ENCODE measurements at places on chromosomes 1 and 21.

DNA sequence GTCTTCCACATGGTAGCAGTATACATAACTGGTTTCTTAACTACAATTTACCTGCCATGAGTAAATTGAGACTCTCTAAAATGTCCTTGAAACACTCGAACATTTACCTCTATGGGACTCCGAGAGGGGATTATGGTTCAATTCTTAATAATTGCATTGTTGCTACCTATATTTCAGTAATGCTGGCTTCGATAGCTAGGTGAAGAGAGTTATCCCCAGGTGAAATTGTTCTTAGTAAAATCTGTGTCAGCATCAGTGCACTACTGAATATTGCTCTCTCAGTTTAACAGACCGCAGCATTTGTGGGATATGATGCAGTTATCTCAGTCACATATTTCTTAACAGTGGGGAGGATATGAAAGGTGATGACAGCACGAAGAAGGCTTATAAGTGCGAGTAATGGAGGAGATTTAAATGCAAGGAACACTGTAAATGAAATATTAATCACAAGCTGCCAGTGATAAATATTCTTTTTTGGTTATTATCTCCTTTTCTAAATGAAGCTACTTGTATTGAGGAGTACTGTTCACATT is 801.9 kb downstream of the BRINP3 start:
- DNase-seq = no peak

- DNase-seq = no peak
These were observed 116.1 kb downstream of the MRPS6 start for GRCh38 chr21:34189506-34189905.

DNA sequence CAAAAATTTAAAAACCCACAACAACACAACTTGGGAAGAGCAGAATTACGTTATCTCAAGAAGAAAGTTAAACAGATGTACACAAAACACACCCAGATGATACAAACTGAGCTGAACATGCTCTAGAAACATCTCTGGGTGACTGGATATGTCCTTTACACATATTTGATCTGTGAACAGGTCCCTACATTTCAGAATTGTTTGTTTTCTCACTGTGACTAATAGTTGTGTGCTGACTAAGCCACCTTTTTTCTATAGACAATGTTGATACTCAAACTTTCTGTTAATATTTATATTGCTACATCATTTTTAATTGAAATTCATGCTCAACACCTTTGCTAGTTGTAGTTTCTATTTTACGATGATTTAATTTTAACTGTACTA is 1.0 kb upstream of the F11R start:
- no peak for DNase-seq

DNA sequence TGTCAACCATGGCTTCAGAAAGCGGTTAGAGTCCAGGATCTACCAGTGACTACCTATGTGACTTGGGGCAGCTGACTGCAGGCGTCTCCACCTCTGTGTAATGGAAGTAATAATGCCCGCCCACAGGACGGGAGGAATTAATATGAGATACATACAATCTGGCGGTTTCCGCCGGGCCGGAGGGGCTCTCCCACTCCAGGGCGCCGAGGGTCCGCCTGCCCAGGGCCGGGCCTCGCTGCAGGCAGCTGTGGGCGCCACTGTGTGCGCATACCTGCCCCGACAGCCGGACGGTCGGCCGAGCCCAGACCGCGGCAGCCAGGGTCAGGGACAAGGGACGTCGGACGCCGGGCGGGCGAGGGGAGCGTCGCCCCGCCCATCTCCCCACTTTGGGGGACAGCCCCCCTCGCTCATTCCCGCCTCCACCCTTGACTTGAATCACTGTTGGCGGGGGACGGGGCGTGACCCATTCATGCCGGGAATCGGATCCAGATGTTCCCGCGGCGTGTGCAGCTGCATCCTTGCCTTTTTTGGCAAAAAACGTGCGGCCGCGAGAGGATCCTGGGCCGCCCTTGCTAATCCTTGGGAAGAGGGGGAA is 6.0 kb upstream of the SF3A3 start:
- no peak for DNase-seq

DNA sequence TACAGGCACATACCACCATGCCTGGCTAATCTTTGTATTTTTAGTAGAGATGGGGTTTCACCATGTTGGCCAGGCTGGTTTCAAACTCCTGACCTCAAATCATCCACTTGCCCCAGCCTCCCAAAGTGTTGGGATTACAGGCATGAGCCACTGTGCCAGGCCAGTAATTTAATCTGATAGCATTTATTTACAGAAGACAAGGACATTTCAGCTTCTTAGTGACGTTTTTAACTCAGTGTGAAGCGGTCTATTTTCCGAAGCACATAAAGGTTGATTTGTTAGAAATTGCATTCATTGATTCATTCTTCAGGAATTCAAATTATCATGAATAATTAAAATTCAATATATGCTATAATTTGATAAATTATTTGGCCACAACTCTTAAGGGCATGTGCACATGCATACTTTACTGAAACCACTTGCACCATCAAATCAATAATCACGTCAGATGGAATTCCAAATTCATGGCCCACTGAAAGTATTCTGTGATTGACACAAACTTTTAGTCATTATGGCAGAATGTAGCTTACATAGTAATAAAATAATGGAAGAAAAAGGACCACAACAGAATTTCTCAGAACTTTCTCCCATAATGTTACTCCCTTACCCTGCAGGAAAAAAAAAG is 339.5 kb downstream of the VAV3 start:
- DNase-seq = no peak

DNA sequence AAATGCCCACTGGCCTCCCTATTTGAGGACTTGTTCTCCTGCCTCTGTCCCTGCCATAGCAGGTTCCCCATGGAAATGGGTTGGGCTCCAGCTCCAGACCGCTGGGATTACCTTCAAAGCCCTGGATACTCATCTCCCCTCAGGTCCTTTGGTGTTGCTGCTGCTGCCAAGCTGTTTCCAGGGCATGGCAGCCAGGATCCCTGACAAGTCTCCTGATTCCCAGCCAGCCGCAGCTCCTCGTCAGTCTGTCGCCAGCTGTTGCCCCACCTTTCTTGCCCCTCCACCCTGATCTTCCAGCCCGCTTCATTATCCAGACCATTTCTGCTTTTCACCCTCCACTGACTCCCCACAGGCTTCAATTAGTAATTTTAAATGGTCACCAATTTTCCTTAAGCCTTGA is 68.3 kb upstream of the KCND3 start:
- no peak for DNase-seq

GRCh38 chr1:115567431-115567830 is 74.3 kb upstream of the VANGL1 start:
- DNase-seq = no peak

DNA sequence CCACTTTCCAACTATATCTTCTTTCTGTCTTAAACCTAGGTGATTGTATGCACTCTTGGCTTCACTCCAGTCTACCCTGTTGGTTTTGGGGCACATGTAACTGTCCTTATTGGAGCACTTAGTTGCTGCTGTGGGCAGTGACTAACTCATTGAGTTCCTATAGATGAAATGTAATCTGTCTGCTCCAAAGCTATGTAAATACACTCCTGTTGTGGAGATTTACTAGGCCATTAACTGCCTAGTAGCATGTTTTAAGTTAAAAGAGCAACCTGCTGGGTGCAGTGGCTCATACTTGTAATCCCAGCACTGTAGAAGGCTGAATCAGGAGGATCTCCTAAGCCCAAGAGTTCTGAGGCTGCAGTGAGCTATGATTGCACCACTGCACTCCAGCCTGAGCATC is 137.6 kb downstream of the ZMYM4 start:
- no peak for DNase-seq

DNA sequence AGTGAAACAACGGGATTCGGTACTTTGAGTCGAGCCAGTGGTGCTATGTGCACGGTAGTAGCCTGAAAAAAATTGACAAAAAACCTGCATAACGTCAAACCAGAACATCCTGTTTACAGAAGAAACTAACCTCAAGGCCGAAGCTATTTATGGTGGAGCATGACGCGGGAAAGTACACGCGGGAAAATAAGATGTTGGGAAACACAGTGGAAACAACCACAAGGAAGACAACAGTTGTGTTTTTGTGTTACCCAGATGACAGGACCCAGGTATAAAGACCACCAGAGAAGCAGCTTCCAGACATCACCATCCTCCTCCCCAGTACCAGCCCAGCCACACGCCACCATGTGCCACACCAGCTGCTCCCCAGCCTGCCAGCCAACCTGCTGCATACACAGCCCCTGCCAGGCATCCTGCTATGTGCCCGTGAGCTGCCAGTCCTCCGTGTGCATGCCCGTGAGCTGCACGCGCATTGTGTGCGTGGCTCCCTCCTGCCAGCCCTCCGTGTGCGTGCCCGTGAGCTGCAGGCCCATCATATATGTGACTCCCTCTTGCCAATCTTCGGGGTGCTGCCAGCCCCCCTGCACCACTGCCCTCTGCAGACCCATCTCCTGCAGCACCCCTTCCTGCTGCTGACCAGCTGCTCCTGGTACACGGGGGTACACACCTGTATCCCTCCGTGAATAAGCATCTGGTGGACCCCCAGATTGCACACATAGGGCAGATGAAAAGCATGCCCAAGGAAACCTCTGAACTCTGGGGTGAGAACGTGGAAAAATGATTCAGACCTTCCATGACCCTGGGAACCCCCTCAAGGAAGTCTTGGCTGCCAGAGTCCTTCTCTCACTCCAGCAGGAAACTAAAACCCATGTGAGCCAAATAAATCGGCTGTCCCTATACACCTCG is at the start of gene KRTAP12-3:
Gene KRTAP12-3 (plus strand): TSS at position 298 of the 906 bp plus-strand sequence. CDS start 48 bp downstream, at position 346.
- peak; percentile 17 for DNase-seq

DNA sequence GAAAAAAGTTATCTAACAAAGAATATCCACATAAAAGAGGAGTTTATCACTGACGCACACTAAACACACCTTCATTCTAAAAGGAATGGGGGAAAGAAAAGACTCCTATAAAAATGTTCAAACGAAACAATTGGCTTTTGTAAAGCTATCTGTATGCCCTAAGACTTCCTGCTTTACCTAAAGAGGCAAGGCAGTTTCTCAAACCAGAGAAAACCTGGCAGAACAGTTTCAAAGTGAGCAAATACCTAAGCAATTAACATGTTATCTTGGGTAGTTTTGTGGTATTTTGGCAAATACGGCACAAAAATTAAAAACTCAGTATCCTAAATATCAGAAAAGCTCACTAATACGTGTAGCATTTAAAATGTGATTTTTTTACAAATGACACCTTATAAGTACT is 1.9 kb downstream of the PUM1 start:
- no peak for DNase-seq

DNA sequence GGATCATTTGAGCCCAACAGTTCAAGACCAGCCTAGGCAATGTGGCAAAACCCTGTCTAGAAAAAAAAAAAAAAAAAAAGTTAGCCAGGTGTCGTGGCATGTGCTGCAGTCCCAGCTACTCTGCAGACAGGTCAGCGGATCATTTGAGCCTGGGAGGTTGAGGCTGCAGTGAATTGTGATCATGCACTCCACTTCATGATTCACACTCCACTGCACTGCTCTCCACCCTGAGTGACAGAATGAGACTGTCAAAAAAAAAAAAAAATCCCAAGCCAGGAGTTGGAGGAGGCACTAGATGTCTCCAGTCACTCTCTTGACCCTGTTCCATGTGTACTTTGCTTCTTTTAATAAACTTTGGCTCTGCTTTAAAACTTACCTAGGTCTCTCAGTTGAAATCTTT is 51.0 kb upstream of the OLFM3 start:
- no peak for DNase-seq

DNA sequence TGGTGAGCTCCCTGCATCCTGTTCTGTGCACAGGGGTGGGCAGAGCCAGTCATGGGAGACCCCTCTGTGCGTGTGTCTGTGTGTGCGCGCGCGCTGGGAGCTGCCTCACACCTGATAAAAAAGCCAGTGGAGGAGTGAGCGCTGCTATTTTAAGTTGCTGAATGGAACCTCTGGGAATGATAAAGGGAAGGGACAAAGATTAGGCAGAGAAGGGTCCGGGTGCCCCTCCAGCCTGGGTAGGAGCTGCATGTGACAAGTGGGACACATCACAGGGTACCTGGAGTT is 847 bp downstream of the ADORA1 start:
- no peak for DNase-seq

DNA sequence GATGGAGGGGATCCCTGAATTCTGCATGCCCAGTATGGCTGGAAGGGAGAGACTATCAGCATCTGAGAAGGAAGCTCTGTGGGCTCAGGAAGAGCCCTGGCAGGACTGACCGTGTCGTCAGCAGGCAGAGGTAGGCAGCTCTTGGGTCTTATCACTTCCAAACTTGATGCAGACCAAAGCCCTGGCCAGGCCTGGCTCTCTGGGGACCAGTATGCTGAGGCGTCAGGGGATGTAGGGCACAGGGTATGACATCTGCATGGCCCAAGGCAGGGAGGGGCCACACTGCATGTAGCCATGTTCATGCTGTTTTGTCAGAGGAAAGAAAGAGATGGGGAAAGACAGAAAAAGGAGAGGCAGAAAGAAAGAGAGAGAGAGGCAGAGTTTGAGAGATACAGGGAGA is 6.3 kb downstream of the FGR start:
- DNase-seq = no peak

GRCh38 chr1:172342584-172343239 is 77.8 kb upstream of the C1orf105 start:
- no peak for DNase-seq

- DNase-seq = no peak
These were observed 70.3 kb downstream of the HIVEP3 start for GRCh38 chr1:41848216-41848952.

- DNase-seq = no peak
These were observed 124.4 kb upstream of the CACYBP start for GRCh38 chr1:174875306-174875705.

DNA sequence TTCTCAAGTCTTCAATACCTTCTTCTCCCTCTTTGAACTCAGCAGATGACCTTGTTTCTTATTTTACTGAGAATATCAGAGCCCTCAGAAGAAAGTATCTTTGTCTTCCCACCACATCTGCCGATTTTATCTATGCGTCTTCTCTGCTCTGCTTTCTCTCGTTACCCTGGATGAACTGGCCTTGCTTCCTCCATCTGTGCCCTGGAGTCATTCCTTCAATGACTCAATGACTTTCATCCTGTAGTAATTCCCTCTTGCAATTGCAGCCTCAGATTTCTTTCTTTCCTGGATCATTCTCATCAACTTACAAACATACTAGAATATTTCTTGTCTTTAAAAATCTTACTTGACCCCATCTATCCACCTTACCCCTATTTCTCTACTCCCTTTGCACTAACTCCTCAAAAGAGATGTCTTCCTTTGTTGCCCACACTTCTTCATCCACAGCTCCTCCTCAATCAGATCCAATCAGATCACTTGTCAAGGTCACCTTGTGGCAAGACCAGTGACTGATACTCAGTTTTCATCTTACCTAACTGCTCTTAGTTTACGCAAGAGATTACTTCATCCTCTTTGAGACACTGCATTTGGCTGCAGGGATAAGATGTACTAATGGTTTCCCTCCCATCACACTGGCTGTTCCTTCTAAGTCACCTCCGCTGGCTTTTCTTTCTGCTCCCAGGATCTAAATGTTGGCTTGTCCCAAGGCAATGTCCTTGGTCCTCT is 8.2 kb upstream of the TGFBR3 start:
- DNase-seq = no peak

Measured in stimulated activated CD8-positive, alpha-beta memory T cell treated with anti-CD3 and anti-CD28 coated beads, Interleukin-4, amount 100 ng/mL, for 1 hour (primary cell).